Hepatocyte (in vitro differentiated cells): ENCODE measurements at places on chromosomes 11 and 22. TPM values are rescaled to one million over a fixed set of nuclear protein-coding genes. Genes with fewer than 3 reads are reported as not detected.

- DNase-seq, result peak; percentile 17
Measured at GRCh38 chr11:21142007-21142406, 472.6 kb downstream of the NELL1 start.

- no peak for DNase-seq
Measured at GRCh38 chr11:117271208-117271607, 19.9 kb upstream of the BACE1-AS start.

DNA sequence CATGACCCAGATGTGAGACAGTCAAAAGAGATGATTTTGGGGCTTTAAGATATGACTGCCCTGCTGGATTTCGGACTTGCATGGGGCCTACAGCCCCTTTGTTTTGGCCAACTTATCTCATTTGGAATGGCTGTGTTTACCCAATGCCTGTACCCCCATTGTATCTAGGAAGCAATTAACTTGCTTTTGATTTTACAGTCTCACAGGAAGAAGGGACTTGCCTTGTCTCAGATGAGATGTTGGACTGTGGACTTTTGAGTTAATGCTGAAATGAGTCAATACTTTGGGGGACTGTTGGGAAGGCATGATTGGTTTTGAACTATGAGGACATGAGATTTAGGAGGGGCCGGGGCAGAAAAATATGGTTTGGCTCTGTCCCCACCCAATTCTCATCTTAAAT is 88.4 kb downstream of the RSF1 start:
- DNase-seq, result no peak

GRCh38 chr11:133082453-133082781 is 449.9 kb downstream of the OPCML start:
- peak; percentile 76 for DNase-seq

DNA sequence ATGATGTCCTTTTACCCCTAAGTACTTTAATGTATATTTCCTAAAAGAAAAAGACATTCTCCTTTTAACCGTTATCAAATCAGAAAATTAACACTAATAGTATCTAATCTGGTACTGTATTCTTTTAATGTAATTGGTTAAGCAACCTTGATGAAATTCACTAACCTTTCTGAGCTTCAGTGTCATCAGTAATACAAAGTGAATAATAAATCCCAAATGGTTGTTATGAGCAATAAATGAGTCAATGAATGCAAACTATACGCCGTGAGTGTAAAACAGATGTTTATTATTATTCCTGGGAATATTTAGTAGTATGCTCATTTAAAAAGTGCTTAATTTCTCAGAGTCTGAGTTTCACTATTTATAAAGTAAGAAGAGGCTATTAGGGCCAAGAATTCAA is 21.5 kb downstream of the UEVLD start:
- no peak for DNase-seq

DNA sequence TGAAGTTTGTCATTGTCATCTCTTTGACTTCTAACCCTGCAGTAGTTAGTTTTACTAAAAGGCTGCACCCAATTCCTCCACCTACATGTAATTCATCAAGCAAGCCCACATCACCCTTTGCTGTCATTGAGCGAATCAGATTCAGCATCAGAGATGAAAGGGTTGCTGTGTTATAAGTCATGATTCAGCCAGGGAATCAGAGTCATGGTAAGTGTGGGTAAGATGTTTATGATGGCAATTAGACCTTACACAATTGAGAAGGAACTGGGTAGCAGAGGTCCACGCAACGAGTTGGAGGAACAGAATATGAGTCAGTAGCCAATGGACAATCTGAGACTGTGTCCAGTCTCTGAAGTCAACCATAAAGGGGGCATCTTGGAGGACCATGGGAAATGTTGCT is 162.8 kb upstream of the SNX19 start:
- no peak for DNase-seq

- no peak for DNase-seq
Measured at GRCh38 chr11:130634961-130635473, 186.6 kb downstream of the ADAMTS15 start.

- DNase-seq, result peak; percentile 31
Measured at GRCh38 chr11:14886513-14886912, 5.5 kb downstream of the CYP2R1 start.

DNA sequence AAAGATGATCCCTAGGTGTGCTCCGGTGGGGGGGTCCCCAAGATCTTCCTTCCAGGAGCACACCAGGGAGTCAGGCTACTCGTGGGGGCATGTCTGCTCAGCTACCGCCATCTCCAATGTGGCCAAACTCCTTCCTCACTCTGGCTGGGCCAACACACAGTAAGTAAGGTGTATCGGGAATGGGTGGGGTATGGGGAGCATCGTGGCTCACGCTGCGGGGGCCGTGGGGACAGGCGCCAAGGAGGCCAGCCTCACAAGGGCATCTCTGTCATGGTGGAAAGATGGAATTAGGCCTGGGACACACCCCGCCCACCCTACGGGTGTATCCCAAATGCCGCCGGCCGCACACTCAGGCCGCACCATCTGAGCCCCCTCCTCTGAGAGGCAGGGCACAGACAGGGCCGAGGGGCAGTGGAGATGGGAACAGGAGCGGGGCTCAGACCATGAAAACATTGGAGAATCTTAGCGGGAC is 8.3 kb downstream of the IGF2 start:
- DNase-seq, result no peak

IGLL1 gene
- total RNA-seq, result not detected in 2 replicates
